ENCODE measurements at places on chromosomes 5 and 9.
A peak's percentile ranks its signal among the peaks of the same experiment; 100 is the strongest.

GRCh38 chr5:91651704-91652103 lies 268.6 kb upstream of the ARRDC3 start:
- H3K36me3 ChIP-seq = no peaks in the 10 kb centered on the region
- no peaks in the 10 kb centered on the region for H3K27me3 ChIP-seq
- DNase-seq = no peak
- no peaks in the 10 kb centered on the region for H3K4me1 ChIP-seq

DNA sequence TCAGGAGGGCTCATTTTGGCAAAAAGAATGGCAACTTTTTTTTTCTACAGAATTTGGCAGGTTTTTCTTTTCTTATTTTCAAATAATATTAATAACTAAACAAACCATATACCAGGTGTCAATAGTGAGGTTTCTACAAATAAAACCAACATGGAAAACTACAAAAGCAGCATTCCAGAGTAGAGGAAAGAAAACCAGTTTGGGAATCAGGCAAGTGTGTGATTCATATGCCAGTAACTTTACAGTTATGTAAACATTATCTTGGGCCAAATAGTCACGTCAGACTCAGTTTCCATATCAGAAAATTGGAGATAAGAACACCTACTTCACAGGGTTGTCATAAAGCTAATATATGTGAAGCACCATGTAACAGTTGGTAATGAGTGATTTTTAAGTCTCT lies 51.7 kb downstream of the FBXW11 start:
- H3K27ac ChIP-seq = no peak overlapping the region
- no peaks in the 10 kb centered on the region for H3K27me3 ChIP-seq
- H3K4me1 ChIP-seq = peaks cover 39% of the 10 kb centered on the region
- H3K4me3 ChIP-seq = no peak overlapping the region
- DNase-seq = no peak

DNA sequence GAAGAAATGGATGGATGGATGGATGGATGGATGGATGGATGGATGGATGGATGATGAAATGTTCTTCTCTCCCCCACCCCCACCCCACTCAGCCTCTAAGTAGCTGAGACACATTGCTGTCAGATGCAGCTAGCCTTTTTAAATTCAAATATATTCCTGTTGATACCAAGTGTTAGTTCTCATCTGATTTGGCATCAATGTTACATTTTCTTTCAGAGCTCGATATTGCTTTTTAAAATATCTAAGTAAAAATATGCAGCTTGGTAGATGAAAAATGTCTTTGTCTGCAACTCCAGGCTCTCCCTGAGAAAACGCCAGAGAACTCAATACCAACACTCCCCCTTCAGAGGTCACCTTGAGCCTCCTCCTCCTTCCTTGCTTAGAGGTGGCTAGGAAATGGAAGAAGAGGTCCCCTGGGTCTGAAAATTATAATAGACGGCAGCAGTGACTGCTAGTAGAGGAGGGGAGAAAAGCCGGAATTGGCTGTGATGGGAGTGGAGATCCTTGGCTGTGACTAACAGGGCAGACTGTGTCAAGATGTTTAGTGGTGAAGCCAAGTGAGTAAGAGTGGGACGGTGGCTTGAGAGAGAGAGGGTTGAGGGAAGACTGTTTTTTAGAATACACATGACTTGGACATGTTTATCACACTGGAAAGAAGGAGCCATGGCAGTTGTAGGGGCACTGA lies 156.0 kb downstream of the ZNF462 start:
- DNase-seq = no peak
- H3K4me1 ChIP-seq = peaks cover 19% of the 10 kb centered on the region
- H3K4me3 ChIP-seq = no peak overlapping the region
- no peaks in the 10 kb centered on the region for H3K27me3 ChIP-seq
- no peak overlapping the region for H3K27ac ChIP-seq

DNA sequence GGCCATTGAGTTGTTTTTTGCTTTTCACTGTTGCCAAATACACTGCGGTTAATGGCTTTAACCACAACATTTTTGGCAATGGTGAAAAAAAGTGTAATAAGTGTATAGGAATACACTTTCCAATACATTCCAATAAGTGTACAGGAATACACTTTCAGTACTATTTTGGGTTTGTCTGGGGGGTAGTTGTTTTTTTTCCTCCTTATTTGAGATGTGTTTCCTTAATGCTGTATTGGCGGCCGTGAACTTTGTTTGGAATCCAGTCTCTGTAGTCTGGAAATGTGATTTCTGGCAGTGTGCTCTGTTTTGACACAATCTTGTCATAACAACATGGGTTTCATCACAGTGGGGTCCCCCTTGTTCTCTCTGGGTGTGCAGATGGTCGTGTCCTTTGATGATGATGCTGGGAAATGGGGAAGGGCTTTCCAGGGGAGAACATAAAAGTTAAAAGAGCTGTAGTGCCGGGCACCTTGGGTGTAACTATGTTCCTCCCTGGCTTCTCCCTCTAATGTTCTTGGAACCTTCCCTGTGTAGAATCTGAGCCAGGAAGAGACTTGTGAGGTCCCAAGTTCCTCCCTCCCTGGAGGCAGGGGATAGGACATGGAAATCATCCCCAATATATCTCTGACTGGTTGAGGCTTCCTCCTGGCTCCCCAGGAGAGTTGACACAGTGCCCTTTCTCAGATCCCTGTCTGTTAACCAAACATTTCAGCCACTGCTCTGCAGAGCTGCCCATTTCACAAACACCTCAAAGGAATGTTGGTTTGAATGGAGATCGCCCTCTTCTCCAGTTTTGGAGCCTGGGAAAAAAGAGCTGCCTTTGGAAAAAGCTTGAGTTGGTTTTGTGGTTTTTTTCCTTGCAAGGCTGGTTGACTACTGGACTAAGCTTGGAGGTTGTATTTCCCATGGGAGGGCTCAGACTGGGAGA lies 44.8 kb downstream of the RCL1 start:
- no peaks in the 10 kb centered on the region for H3K27me3 ChIP-seq
- no peak overlapping the region for H3K27ac ChIP-seq
- H3K4me3 ChIP-seq = no peak overlapping the region
- H3K36me3 ChIP-seq = no peaks in the 10 kb centered on the region

DNA sequence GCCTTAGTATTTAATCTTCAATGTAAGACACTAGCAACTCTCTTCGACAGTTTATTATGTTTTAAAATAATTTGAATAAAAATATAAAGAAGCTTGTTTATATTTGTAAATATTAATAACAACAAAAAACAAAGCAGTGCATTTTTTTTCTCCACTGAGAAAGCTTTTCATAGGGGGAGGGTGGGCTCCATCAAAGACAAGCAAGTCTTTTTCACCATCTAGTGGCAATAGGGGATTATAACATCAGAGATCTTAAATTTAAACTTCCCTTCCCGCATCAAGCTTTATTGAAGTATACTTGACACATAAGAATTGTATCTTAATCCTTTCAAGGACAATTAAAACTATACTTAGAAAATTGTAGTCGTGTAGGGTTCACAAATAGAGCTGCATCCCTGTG lies 9.3 kb upstream of the OR13F1 start:
- H3K4me1 ChIP-seq = no peaks in the 10 kb centered on the region
- H3K27me3 ChIP-seq = no peaks in the 10 kb centered on the region
- no peak overlapping the region for H3K27ac ChIP-seq
- no peak overlapping the region for H3K4me3 ChIP-seq
- peak; percentile 9 for DNase-seq
- no peaks in the 10 kb centered on the region for H3K36me3 ChIP-seq

DNA sequence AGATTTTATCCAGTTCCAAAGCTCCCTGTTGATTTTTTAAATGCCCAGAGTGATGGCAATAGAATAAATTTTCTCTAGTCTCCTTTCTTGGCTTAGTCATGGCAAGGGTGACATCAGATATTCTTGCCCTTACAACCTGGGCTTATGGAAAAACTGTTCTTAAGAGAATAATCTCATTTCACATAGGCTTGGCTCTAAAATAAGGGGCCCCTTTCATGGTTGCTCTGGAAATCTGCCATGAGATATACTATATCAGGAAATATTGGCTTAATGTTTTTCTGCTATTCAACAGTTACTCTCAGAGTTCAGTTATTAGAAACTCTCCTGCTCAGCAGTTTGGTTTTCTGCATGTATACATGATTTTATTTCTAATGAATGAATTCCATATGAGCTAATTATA lies 7.8 kb downstream of the HMHB1 start:
- no peaks in the 10 kb centered on the region for H3K27me3 ChIP-seq
- DNase-seq = no peak
- H3K4me3 ChIP-seq = no peak overlapping the region

Measured in neural progenitor cell (in vitro differentiated cells).